ENCODE measurements at places on chromosomes 12 and 14.

DNA sequence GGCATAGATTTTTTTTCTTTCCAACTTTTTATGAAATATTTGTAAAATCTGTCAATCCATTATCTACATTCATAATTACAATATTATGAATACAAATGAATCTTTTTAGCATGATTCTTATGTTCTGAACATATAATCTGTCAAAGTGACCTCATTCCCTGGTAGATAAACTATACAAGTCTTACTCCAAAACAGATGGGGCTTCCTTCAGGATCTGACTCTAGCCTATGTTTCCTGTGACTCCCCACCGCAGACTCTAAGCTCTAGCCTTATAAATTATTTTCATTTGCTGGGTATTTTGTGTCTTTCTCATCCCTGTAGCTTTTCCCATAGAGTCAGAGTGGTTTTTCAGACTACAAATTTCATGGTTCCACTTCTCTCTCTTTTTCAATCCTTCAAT, 202.1 kb upstream of the KITLG start:
- DNase-seq: no peak

DNA sequence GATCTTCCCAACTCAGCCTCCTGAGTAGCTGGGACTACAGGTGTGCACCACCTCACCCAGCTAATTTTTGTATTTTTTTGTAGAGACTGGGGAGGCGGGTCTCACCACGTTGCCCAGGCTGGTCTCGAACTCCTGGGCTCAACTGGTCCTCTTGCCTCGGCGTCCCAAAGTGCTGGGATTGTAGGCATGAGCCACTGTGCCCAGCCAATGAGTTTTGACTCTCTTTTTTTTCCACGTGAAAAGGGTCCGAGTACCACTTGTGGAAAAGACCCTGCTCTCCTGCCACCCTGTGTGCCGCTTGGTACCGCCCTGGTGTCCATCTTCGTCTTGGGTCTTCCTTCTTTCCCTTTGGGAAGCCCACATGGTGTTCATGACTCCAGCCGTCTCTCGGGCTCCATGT, 17.6 kb downstream of the TEDC1 start:
- DNase-seq: no peak

DNA sequence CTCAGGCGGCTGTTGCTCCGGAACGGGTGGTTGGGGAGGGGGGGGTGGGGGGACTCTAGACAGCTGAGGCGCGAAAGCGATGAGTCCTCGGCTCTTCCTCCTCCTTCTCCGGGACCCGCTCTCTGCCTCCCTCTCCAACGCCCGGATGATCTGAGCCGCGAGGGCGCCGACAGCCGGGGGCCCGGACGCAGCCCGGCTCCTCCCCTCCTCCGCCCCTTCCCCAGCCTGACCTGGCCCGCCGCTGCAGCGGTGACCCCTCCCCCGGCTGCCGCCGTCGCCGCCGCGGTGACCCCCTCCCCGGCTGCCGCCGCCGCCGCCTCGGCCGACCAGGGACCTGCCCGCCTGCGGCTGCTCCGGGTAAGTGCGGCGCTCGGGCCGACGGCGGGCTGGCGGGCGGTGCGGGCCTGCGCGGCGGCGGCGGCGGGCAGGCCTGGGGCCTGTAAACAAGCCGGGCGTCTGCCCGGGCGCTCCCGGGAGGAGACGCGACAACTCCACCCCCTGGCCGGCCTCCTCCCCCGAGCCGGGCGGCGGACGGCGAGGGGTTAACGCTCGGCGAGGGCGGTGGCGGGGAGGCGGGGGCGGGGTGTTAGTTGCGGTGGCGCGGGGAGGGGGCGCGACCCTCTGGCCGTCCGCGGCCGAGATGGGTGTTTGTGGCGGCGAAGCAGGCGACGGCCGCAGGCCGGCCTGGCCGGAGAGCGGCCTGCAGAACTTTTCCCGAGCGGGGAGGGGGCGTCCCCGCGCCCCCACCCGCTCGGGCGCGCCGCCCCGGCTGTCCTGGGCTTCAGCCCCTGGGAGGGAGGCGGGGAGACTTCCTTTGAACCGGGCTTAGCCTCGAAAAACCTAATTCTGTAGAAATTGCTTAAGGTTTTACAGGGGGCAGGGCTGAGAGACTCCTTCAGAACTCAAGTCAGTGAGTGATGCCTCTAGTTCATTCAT, 568 bp downstream of the PPM1A start:
- peak; percentile 54 for DNase-seq

DNA sequence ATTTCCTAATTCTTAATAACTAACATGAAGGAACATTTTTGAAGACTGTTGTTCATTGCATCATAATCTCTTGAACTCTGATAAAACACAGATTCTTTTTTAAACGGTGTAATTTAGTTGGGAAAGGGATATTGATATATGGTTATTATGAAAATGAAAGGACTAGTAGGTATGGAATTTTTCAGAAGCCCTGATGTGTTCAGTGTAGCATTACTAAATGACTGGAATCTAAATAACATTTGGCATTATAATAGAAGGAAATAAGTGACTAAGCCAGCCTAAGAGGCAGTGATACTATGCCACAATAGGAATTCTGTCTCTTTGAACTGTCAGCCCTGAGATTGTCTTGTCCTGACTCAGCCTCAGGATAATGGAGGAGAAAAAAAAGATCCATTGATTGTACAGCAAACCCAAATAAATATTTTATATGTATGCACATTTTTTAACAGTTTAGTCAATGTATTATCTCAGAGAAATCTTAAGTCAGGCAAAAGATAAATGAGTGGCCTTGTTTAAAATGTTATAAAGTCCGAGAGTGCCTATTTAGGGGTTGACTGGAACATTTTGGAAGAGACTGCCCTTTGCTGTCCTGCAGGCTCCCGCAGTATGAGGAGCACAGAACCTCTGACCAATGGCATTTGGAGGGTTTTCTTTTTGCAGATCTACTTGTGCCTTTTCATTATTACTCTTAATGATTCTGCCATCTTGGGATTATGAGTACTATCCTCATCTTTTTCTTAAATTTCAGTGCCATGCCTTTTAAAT, 271.2 kb downstream of the EGLN3 start:
- no peak for DNase-seq

DNA sequence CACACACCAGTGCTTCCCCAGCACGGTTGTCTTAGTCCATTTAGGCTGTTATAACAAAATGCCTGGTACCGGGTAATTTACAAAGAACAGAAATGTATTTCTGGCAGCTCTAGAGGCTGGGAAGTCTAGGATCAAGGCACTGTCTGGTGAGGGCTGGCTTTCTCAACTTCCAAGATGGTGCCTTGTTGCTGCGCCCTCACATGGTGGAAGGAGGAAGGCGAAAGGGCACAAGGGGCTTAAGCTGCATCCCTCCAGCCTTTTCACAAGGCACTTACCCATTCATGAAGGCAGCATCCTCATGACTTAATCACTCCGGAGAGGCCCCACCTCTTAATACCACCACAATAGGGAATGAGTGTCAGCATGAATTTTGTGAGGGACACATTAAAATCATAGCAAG, 155.5 kb downstream of the SLC15A5 start:
- no peak for DNase-seq

- no peak for DNase-seq
These were observed 91.8 kb upstream of the ARID2 start for GRCh38 chr12:45637706-45638105.

DNA sequence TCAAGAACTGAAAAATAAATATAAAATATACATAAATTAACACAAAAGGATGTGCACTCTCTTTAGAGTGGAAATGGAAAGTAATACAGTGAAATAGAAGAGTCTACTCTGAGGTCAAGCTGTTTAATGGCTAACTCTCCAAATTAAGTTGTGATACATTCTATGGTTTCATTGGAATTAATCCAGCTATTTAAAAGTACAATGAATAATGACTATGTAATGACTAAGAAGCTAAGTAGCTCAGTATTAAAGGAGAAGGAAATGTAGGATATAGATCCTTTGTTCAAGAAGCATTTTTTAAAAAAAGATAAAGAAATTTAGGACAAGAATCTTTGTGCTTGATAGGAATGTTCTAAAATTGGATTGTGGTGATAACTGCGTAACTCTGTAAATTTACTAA, 85.3 kb downstream of the LRP6 start:
- no peak for DNase-seq

GRCh38 chr12:40106202-40106533, 287 bp upstream of the SLC2A13 start:
- no peak for DNase-seq

DNA sequence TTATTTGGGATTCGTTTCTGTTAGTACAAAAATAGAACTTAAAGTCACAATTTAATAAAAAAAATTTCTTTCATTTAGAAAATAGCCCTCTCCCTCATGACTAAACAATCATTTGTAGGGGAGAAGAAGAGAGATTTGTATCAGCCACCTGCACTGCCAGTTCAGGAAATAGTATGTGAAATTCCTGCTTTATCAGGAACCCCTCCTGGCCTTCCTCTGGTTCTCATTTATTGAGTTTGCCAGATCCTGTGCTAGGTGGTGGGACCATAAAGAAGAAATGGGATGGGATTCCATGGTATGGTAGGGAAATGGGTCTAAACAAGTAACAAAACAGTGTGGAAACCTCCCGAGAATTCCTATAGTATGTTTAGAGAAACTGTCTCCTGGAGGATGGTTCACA, 30.0 kb downstream of the RASSF8 start:
- DNase-seq: no peak

DNA sequence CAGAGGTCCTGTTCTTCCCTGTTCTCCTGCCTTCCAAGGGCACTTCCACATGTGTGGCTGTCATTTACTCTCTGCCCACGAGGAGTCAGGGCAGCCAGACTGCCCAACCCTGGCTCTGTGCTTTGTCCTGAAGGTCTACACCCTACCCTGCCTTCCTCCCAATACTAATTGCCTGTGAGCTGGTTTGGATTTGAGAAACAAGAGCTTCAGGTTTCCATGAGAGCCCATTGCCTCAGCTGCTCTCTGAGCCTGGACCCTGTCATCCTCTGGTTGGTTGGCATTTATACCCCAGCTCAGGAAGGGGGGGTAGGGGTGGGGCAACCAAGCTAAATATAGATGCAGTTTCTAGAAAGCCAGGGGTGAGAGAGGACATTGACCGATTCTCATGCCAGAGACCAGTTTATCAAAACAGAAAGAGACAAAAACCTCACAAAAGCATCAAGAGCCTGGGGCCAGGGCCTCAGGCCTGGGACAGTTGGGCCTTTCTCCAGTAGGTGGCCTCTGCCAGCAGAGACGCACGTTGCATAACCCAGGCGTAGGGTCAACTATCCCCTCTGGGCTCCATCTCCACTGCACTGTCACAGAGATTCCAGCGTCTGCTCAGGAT, 34.5 kb downstream of the VDR start:
- no peak for DNase-seq

DNA sequence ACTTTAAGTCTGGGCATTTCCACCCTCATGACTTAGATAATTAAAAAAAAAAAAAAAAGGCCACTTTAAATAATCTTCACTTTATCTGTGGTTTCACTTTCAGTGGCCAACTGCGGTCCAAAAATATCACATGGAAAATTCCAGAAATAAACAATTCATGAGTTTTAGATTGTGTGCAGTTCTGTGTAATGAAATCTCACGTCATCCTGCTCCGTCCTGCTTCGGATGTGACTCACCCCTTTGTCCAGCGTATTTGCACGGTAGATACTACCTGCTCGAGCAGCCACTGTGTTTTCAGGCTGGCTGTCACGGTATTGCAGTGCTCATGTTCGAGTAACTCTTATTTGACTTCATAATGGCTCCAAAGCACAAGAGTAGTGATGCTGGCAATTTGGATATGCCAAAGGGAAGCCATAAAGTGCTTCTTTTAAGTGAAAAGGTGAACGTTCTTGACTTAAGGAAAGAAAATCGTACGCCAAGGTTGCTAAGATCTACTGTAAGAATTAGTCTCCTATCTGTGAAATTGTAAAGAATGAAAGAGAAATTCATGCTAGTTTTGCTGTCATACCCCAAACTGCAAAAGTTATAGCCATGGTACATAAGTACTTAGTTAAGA, 2.4 kb downstream of the E2F7 start:
- no peak for DNase-seq

GRCh38 chr12:12798480-12798879, 13.0 kb downstream of the APOLD1 start:
- DNase-seq: no peak

DNA sequence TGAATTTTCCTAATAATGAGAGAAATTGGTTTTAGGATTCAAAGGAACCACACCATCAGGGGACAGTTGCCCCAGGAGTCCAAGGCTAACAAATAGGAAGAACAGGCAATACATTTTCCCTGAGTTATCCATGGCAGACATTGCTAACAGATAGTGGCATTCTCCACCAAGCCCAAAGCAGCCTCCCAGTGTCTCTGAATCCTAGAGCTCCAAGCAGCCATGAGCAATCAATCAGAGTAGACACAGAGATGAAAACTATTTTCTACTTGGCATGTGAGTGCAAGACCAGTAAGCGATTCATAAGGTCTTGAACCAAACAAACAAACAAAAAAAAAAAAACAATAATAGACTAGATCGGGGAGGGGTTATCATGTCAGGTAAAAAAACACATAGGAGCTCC, 515.7 kb downstream of the MED13L start:
- no peak for DNase-seq

- no peak for DNase-seq
These were observed 10.9 kb downstream of the CCDC85C start for GRCh38 chr14:99592933-99593753.

GRCh38 chr12:49720214-49720613, 13.0 kb upstream of the FMNL3 start:
- no peak for DNase-seq

GRCh38 chr12:113274848-113275247, 53.6 kb downstream of the TPCN1 start:
- DNase-seq: no peak

DNA sequence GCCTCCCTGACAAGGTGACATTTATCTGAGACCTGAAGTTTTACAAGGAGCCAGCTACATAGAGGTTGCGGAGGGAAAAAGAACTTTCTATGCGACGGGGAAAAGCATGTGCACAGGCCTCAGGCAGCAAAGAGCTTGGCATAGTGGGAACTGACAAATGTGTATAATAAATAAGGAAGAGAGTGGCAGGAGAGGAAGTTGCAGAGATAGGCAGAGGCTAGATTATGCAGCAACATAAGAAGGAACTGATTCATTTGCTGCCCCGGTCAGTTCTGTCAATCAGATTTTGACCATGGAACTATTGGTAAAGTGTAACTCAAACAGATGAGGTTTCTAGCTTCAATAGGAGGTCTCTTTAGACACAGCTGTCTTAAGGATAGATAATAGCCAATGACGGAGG, 33.7 kb upstream of the RIC8B start:
- DNase-seq: no peak

- no peak for DNase-seq
These were observed 3.9 kb downstream of the SNAPC1 start for GRCh38 chr14:61766151-61766550.

DNA sequence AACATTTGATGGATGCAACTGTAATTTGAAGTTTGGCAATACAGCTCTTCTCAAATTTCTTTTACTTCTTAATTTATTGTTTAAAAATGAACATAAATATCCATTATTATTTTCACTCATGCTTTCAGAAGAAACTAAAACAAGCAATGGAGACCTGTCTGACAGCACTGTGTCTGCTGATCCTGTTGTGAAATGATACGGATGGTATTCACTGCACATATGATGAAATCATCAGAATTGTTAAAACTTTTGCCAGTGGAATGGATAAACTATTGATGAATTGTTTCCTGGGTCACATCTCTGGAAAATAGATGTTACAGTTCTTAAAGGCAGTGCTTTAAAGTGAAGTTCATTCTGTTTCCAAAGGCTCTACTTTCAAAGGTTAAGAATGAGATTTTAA, 59.2 kb downstream of the WASHC4 start:
- DNase-seq: no peak
